ENCODE measurements at places on chromosomes 16 and 17.

DNA sequence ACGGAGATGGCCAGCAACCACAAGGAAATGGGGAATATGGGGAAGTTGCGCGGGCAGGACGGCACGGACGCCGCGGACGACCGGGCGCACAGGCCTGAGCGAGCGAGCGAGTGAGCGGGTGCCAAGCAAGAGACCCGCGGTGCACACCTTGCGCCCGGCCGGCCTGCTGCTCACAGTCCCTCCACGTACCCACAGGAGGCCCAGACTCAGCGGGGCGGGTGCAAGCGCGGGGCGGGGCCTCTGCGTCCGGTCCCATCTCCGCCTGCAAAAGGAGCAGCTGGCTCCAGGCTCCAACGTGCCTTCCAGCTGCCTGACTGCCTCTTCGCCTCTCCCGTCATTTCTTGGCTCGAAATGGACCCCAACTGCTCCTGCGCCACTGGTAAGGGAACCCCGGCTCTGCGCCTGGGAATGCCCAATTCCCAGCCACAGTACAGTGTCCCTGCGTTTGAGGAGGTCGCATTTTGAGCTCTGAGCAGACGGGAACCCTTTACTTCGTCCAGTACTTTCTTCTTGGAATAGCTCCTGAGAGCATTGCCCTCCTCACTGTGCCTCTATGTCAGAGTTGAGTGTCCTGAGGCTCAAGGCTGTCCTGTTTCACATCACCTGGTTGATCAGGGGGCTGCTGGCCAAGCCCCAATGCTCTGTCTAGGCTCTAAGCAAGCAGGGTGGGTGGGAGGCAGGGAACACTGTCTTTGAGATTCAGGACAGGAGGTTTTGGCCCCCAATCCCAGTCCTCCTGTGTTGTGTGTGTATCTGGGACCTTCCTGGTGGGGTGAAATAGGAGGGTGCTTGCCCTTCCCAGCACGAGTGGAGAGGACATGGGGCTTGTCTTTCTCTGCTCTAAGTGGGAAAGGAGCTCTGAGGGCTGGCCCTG lies 8.1 kb upstream of the MT1E start:
- no peak for DNase-seq

DNA sequence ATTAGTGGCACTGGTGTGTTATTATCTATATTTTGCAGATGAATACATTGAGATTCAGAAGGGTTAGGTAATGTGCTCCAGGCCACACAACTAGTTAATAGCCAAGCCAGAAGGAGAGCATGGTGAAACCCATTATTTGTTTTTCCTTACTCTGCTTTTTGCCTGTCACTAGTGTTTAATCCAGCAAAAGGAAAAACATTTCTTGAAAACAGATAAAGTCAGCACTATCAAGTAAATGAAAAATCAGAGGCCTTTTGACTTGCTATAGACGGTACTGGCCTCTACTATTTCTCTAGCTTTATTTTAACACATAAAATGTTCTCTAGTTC lies 4.8 kb downstream of the PITPNC1 start:
- no peak for DNase-seq

- DNase-seq = no peak
Measured at GRCh38 chr17:82931699-82932517, 92.1 kb upstream of the ZNF750 start.

GRCh38 chr17:75980188-75981018 lies 1.4 kb downstream of the TEN1 start:
- DNase-seq = peak; percentile 10

DNA sequence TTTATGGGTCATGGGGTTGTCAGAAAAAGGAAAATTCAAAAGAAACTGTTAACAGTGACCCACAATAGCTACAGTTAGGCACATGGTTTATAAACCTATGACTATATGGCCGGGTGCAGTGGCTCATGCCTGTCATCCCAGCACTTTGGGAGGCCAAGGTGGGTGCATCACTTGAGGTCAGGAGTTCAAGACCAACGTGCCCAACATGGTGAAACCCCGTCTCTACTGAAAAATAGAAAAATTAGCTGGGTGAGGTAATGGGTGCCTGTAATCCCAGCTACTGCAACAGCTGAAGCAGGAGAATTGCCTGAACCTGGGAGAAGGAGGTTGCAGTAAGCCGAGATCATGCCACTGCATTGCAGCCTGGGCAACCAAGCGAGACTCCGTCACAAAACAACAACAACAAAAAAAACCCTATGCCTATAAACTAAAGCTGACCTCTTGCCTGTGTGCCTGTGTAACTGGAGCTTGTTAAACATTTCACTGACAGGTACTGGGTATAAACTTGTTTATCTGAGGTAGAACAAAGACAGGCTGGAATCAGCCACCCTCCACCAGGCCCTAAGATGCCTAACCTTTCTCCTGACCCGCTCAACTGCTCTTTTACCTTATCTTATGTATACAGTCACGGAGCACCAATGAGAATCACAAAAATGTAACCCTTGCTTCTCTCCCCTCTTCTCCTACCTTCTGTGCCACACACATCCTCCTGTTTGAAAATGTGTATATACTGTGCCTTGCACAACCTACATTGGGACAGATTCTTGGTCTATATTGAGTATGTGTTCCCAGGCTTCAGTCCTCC lies 62.9 kb upstream of the ATF7IP2 start:
- no peak for DNase-seq

GRCh38 chr16:28011971-28012445 lies 51.5 kb downstream of the GSG1L start:
- DNase-seq = no peak

- DNase-seq = no peak
Measured at GRCh38 chr17:57329380-57330214, 73.3 kb downstream of the MSI2 start.

All from CD14-positive monocyte (primary cell).